ENCODE measurements at places on chromosomes 13 and 19.

DNA sequence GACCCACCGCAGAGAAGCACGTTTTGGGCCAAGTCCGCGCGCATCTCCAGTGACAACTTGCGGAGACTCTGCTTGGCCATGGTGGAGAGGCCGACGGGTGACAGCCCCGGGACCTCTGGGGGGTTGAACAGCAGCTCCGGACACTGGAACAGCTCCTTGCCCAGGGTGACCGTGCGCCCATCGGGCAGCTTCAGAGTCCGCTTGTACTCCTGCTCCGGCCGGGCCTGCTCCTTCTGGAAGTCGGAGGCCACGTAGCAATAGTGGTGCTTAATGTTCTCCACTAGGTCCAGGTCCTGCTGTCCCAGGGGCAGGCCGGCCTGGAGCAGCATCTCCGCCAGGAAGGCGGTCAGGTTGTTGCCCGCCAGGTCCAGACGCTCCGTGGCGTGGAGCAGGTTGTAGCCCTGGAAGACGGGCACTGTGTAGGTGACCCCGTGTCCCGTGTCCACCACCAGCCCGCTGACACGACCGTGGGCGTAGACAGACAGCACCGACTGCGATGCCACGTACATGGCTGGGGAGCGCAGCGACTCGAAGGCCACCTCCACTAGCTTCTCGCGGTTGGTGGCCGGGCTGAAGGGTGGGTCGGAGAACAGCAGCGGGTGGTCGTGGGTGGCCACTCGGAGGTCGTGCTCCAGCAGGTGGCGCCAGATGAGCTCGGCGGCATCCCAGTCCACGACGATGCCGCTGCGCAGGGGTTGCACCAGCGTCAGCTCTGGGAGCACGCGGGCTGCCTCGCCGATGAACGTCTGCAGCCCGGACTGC is 743 bp downstream of the ACTL9 start:
- no peak for DNase-seq

DNA sequence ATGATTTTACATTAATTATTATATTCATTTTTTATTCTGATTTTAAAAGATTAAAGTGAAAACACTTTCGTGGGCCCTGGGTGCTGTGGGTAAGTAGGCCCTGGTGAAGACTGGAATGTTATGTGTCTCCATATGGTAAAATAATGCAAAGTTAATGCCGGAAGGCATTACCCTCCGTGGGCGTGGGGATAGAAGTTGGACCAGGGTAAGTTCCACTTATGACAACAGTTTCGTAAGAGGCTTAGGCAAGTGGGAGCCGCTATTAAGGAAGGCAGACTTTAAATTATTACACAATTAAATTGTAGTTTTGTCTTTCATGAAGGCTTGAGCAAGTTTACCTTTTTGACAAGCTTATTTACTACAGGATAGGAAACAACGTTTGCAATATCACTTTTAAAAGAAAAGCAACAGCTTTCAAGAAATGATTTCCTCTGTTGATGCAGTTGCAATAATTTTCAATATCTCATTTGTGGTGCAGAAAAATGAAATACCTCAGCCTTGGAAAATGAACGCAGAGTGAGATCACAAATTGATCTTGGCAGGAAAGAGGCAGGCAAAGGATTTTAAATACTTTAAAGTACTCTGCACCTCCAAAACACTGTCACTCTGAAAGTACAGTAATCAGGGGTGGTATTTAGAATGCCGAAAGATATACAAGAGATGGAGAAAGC is 310.6 kb downstream of the DCT start:
- no peak for DNase-seq

DNA sequence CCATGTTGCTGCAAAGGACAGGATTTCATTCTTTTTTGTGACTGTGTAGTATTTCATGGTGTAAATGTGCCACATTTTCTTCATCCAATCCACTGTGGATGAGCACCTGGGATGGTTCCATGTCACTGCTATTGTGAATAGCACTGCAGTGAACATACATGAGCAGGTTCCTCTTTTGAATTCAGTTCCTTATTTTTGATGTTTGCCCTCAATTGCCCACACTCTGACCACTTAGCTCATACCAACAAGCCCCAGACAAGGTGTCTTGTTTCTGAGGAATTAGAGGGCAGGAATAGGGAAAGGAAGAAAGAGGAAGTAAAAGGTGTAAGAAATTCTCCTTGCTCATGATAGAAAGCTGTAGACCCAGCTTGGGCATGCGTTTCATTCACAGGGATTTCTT is 244.2 kb upstream of the ZNF507 start:
- no peak for DNase-seq

DNA sequence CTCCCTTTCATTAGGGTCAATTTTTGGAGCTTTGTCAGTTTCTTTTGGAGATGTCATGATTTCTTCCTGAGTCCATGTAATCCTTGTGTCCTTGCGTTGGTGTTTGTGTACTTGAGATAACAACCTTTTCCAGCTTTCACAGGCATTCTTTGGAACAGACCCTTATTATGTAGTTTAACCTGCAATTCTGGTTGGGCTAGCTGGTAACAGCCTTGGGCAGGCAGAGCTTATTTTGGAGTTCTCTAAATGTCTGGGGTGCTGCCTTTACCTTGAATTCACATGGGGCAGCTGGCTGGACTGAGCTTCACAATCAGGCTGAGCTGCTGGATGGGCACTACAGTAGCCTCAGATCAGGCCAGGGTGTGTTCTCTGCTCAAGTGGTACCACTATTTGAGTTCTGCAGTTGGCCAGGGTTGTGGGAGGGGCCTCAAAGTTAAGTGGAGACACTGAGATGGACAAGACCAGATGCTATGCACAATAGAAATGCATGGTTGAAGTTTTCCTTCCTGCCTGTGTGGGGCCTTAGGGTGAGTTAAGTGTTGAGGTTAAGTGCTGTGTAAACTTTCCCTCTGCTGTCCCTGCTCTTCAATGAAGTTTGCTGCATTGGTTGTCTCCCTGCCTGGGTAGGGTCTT is 277.3 kb downstream of the ATP8A2 start:
- DNase-seq: no peak

DNA sequence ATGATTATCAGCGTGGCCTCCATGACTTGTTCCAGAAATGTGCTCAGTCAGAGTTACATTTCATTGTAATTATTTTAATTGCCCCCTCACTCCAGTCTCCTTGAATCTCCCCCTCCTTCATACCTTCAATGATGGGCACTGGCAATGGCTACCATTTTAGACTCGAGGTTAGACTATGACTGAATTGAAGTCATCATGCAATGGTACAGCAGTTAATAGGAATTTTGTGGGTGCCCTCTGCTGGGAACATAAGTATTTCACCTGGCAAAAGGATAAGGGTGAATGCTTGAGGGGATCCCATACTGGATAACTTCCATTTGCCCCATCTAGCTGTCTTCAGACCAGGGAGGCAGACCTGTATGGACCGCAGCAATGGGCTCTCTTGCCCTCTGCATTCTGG is 32.2 kb upstream of the USP12 start:
- no peak for DNase-seq

DNA sequence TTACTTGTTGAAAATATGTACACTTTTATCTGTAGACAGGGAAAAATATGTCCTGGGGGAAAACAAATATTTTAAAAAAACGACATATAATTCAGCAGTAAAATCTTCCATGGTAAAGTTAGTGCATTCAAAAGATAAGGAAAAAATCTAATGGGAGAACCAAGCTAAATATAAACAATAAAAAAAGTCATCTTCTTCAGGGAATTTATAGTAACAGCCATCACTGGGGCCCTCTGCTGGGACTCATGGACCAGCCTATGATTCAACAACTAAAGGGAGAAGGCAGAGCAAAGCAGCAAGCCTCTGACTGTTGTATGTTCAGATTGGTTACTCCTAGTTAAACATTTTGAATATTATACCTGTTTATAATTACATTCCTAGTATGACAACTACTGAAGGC is 93.0 kb downstream of the ITGBL1 start:
- no peak for DNase-seq

DNA sequence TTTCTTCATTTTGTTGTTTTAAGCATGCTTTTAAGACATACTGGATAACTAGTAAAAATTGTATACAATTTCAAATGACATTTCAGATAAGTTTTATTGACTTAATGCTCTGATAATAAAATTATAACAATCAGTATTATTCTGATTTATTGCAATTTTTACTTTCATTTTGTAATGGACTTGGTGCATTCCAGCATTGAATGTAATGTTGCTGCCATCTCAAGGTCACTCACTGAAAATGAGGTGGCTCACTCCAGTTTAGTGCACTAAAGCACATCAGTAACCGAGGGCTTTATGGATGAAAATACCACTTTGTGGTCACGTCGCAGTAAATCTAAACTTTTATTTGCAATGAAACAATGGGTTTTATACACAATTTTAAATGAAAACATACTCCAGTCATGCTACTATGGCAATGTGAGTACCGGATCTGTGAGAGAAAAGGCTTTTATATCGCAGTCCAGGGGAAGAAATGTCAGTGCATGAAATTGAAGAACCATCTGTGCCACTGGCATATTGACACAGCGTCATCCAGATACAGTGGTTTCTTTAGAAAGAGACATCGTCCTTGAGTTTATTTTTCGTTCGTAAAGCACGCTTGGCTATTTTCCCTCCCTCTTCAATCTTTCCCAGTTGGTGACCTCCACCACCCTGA is 20.7 kb upstream of the ZNF507 start:
- DNase-seq: no peak

All from stimulated activated CD4-positive, alpha-beta T cell treated with anti-CD3 and anti-CD28 coated beads, Interleukin-1b, Interleukin-23, amount 100 ng/mL, for 24 hours (primary cell).